ENCODE measurements at places on chromosomes 2 and 18.
A peak's percentile ranks its signal among the peaks of the same experiment; 100 is the strongest.

DNA sequence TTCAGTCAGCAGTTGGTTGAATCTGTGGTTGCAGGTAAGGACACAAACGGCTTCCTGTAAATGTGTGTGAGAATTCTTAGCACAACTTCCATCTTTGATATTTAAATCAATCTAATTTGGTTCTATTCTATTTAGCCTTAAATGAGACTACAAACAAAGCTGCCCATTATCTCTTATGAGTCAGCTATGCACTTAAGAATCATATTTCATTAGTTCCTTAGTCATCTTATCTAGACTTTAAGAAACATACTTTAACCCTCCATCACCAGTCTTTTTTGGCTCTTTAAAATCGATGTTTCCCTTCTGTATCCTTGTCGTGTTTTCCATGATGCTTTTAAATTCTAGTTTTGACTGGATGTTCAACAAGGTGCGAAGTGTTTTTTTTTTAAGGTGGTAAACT is 114.4 kb upstream of the TMEM200C start:
- no peak for DNase-seq

GRCh38 chr2:239257511-239257937 is 143.3 kb downstream of the HDAC4 start:
- DNase-seq, result no peak

DNA sequence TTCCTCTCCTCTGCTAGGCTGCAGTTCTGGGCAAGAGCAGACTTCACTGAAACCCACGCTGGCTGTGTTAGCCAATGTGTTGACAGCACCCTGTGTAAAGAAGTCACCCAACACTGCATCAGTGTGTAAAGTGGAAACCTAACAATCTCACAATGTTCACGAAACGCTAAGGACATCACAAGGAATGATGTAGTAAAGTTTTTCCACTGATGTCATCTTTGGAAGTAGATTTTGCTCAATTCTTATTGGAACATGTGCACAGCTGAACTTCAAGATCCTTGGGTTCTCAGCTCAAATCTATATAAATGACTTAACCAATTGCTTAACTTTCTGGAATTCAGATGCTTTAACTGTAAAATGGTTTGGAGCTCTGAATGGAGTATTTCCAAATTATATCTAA is 1112.5 kb downstream of the TSN start:
- no peak for DNase-seq

- DNase-seq, result peak; percentile 2
These were observed 104.6 kb downstream of the RTN4 start for GRCh38 chr2:54945391-54946219.

DNA sequence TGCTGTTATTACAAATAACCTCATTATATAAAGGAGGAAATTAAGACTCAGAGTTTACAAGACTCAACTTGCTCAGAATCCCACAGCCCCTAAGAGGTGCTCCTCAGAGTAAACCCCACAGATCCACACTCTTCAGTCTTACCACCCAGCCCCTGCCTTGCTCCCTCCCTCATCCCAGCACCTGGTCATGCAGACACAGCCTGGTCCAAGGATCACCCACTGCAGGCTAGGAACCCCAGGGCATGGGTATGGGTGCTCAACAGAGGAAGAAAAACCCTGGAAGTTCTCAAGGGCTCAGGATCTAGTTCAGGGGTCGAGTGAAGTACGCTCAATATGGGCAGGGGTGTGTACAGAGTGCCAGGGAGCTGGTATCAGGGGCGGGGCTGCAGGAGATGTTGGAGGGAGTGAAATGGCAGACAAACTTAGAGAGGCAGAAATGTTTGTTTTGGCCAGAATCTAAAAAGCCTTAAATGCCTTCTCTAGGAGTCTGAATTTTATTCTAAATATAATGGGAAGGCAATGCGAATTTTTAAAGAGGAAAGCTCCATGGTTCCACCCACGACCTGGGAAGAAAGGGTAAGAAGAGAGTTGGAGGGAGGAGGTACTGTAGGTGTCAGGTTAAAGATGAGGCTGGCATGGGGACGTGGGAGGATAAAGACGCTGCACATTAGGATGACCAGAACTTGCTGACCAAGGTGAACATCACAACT is 79.1 kb upstream of the MGAT4A start:
- DNase-seq, result no peak

DNA sequence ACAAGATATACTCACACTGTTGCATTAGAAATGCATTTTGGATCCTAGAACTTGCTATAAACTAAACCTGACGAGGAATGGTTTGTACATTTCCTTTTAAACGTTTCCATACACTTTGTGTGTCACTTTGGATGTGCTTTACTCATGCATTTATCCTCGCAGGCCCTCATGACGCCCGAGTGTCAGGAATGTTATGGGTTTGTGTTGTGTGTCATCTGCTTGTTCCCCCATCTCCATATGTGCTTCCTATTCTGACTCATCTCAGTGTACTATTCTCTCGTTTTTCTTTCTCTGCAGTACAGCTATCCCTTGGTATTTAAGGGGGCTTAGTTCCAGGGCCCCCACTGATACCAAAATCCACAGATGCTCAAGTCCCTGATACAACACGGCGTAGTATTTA is 121.5 kb upstream of the RASGRP3 start:
- DNase-seq, result no peak

DNA sequence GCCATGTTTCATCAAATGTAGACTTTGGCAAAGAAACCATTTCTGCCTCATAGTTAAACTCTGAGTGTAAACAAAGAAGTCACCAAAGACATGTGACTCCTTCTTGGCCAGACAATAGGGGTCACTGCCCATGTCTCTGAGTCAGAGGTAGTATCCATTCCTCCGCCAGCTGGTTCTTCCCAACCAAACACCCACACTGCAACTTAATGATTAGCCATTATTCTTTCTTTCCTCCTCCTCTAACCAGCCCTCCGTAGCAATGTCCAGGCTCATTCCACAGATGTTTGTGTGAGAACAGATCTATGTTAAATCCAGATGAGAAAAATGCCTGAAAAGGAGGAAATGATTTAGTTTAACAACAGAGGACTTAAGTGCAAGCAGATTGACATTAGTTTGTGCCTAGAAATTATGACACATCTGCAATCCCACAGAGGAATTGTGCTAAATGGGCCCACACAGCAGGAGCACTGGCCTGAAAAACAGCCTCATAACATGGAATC is 127.9 kb upstream of the SH3BP4 start:
- DNase-seq, result no peak

- no peak for DNase-seq
These were observed 90.6 kb upstream of the PELI1 start for GRCh38 chr2:64234785-64235184.

DNA sequence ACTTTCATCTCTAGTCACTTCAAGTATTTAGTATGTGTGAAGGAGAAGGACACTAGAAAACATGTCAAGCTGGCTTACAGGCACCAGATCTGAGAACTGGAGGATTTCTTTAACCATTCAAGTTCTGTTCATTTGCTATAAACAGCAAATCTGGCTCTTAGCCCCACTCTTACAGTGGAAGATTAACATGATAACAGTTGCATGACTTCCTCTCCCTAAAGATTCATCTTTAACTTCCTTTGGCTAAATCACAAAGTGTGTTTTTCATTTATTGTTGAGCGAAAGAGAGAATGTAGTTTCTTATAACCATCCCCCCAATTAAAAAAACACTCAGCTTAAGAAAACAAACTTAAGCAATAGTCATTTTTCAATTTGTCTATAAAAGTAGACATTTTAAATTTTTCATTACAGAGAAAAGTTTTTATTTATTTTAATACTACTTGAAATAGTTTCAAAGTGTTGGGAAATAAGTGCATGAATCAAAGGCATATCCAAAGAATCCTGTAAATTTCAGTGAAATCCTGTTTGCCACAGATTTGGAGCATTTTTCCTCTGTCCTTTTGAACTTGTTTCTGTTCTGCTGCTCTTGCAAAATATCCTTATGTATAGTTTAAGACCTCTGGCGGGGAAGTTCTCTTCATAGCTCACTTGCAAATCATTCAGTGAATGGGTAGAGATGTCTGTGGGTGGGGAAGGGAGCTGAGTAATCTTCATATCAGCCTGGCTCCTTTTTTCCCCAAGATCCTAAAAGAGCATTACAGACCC is 241.0 kb upstream of the RBBP8 start:
- no peak for DNase-seq
